Skin of body (tissue), 3 donors: ENCODE measurements at places on chromosomes 6 and 20. TPM values are rescaled to one million over a fixed set of nuclear protein-coding genes. Genes with fewer than 3 reads are reported as not detected.
A peak's percentile ranks its signal among the peaks of the same experiment; 100 is the strongest.

STMND1 gene
- not detected for total RNA-seq

OR2H1 gene
- total RNA-seq, result not detected

GRCh38 chr6:145278163-145278807 lies 457.0 kb downstream of the EPM2A start:
- DNase-seq, result no peak

DNA sequence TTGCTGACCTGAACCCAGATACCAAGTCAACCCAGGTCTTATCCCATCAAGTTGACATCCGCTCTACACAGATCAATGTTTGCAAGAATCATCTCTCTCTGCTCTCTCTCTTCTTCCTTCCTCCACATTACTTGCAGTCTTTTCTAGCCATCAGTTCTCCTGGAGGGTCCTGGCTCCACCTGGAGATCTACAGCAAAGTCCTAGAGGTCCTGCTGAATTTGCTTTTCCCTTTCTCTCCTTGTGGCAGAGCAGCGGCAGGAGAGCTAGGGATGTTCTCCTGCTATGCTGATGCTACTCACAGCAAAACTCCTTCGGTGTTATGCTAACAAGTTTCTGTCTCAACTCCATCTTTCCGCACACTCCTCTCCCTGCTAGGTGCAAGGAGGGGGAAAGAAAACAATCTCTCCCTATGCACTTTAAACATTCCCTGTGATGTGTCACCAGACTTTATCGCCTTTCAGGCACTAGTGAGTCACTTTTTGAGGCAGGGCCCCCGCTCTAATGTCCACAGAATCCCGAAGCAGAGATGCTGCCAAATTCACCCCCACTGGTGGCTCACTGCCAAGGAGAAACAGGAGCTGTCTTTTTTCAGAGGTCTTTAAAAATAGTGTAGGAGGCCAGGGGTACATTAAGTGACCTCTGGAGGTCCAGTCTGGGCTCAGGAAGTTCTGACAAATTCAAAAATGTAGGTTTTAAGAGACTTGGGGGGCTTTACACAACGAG lies 62.6 kb downstream of the FAM50B start:
- DNase-seq, result no peak

- DNase-seq, result peak; percentile 35
These were observed 24.4 kb downstream of the SPDEF start for GRCh38 chr6:34531580-34532201.
